Temporal lobe (tissue), 4 donors: ENCODE measurements at places on chromosomes 11 and 22. TPM values are rescaled to one million over a fixed set of nuclear protein-coding genes. Genes with fewer than 3 reads are reported as not detected.

POLD3 gene
- total RNA-seq: 11.8 TPM

F2 gene
- total RNA-seq: not detected

OR51B5 gene
- 0.74 TPM for total RNA-seq

HPS5 gene
- 76.0 TPM for total RNA-seq

TRPM5 gene
- total RNA-seq: not detected

MUC5AC gene
- 0.25 TPM for total RNA-seq

PSMC3 gene
- total RNA-seq: 90.2 TPM

VWA5A gene
- total RNA-seq: 3.9 TPM

LRRC74B gene
- total RNA-seq: not detected

OSBP2 gene
- total RNA-seq: 15.0 TPM
